Renal cortex interstitium (tissue), 15 donors: ENCODE measurements at places on chromosomes 1 and 21. TPM values are rescaled to one million over a fixed set of nuclear protein-coding genes. Genes with fewer than 3 reads are reported as not detected.

DNA sequence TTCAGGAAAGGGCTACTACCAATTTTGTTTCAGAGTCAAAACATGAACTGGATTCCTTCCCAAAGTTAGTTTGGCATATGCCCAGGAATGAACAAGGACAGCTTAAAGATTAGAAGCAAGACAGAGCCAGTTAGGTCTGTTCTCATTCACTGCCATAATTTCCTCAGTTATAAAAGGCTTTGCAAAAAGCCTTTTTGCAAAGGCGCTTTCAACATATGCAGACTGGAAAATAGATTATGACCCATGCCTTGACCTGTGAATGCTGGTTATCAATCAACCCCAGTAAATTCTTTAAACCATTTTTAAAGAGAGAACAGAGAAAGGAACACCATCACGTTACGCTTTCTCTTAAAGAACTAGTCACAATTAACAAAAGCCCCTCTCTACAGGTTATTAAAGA is 1.7 kb upstream of the FRRS1 start:
- DNase-seq, result no peak

DNA sequence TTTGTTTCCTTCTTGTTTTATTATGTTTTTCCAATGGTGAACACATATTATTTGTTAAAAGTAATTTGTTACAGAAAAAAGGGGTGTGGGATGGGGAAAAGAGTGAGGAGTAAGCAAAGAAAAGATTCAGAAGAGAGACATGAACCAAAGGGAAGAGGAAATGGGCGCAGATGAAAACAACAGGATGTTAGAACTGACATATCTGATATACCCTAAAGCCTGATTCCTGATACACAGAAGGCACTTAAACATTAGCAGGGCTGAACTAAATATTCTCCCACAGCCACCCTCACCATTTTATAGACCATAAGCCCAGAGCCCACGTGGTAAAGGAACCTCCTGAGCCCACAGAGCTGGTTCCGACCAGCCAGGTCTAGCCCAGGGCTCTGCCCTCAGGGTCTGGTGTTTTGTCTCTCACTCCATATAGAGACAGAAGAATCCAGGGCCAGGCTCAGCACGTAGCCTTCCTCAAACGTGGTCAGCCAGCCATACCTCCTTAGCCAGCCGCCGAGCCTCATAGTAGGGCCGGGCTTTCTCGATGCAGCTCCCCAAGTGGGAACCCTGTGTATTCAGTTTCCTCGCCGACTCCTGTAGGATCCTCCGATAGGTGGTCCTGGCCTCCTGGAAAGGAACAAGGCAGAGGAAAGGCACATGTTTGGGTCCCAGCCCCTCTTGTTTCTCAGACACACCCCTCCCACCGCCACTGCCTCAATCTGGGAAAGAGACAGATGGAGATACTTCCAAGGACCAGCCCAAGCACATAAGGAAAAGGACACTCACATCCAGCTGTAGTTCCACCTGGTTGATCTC is 9.5 kb downstream of the SH3BP5L start:
- no peak for DNase-seq

DNA sequence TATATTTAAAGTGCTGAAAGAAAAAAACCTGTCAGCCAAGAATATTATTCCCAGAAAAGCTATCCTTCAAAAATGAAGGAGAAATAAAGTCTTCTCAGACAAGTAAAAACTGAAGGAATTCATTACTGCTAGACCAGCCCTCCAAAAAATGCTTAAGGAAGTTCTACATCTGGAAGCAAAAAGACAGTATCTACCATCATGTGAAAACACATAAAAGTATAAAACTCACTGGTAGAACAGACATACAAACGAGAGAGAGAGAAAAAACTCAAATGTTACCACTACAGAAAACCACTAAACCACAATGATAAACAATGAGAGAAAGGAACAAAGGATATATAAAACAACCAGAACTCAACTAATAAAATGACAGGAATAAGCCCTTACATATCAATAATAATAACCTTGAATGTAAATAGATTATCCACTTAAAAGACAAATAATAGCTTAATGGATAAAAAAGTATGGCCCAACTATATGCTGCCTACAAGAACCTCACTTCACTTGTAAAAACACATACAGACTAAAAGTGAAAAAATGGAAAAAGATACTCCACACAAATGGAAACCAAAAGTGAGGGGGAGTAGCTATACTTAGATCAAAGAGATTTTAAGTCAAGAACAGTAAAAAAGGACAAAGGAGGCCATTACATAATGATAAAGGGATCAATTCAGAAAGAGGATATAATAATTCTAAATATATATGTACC is 22.0 kb downstream of the NSL1 start:
- no peak for DNase-seq

DNA sequence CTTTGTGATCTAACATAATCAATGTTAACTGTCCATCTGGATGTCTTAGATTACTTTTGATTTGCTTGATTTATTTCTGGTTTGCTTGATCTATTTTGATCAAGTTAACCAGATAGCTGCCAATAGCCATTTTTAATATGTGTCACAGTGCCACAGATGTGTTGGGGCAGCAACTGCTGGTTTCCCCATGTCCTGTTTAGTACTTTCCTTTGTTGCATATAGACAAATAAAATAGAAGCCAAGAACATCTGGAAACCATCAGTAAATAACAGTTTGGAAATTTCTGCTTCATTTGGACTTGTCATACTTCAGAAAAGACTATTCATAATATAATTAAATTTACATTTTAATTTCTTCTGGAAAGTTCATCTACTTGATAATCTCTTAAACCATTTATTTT is 145.6 kb upstream of the C21orf91 start:
- DNase-seq, result no peak

Gene NR5A2
- polyA plus RNA-seq, result 2.0 TPM

Gene CDCP2
- 0.04 TPM for polyA plus RNA-seq
